ENCODE measurements at places on chromosomes 4 and X. TPM values are rescaled to one million over a fixed set of nuclear protein-coding genes. Genes with fewer than 3 reads are reported as not detected.

The GAGE12H gene
- polyA plus RNA-seq: not detected

The TMEM154 gene
- 17.7 TPM for polyA plus RNA-seq

The CFAP299 gene
- polyA plus RNA-seq: not detected

The NOP14 gene
- polyA plus RNA-seq: 11.9 TPM

The CT45A5 gene
- not detected for polyA plus RNA-seq

The TMEM150C gene
- 1.2 TPM for polyA plus RNA-seq

The PSAPL1 gene
- polyA plus RNA-seq: 0.04 TPM

The GAGE1 gene
- polyA plus RNA-seq: not detected

The TMEM144 gene
- 2.9 TPM for polyA plus RNA-seq

The MAGEA12 gene
- not detected for polyA plus RNA-seq

The SLC4A4 gene
- 0.39 TPM for polyA plus RNA-seq

The PAK3 gene
- polyA plus RNA-seq: 0.04 TPM

The AWAT2 gene
- polyA plus RNA-seq: not detected

The ITM2A gene
- polyA plus RNA-seq: 9.7 TPM

The ZNF711 gene
- polyA plus RNA-seq: 1.2 TPM

The USP27X gene
- polyA plus RNA-seq: 1.7 TPM

The RAI2 gene
- 7.0 TPM for polyA plus RNA-seq

The PCDH10 gene
- polyA plus RNA-seq: 0.04 TPM

The VCX3B gene
- polyA plus RNA-seq: 0.26 TPM

The SMPX gene
- polyA plus RNA-seq: 0.41 TPM

The PLRG1 gene
- polyA plus RNA-seq: 56.0 TPM

The NPNT gene
- 15.6 TPM for polyA plus RNA-seq

The TSPAN6 gene
- 55.4 TPM for polyA plus RNA-seq

The GRIA3 gene
- not detected for polyA plus RNA-seq

The IL21 gene
- polyA plus RNA-seq: not detected

The SLC16A2 gene
- polyA plus RNA-seq: 2.4 TPM

The SASH3 gene
- polyA plus RNA-seq: 2.8 TPM

The TCEAL6 gene
- not detected for polyA plus RNA-seq

The TLR3 gene
- polyA plus RNA-seq: 3.6 TPM

The QDPR gene
- polyA plus RNA-seq: 16.0 TPM

The CYLC1 gene
- polyA plus RNA-seq: not detected
